ENCODE measurements at places on chromosomes 4 and X.

DNA sequence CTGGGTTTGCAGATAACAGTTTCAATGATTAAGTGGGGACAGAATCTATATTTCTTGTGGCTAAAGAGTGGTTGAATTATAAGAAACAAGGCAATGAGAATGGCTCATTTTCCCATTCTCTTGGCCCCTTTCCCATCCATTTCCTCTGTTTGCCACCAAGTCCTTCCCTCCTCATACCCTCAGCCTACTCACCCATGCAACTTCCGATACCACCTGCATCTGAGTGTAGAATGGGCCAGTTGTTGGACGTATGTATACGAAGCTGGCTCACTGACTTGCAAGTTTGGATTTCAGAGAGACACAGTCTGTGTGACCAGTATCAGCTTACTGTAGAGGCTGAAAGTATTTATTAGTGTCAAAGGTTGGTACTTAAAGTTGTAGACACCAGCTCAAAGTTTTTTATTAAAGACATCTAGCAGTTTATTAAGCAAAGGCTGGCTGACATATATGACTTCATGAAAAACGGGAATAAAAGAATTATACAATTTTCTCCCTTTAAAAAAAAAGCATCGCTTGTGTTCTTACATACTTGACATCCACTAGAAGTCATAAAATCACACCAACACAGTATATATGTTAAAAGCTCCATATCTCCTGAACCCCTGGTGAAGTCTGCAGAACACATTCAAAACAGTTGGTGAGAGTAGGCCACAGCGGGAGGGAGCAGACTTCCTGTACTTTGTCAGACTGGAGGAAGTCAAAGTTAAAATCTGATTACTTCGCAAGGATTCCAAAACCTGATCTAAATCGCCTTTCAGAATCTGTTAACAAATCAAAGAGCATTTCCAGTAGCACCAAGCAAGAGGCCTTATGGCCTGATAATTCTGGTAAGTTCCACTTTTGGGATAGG lies 22.4 kb upstream of the STIM2 start:
- no peak for DNase-seq

DNA sequence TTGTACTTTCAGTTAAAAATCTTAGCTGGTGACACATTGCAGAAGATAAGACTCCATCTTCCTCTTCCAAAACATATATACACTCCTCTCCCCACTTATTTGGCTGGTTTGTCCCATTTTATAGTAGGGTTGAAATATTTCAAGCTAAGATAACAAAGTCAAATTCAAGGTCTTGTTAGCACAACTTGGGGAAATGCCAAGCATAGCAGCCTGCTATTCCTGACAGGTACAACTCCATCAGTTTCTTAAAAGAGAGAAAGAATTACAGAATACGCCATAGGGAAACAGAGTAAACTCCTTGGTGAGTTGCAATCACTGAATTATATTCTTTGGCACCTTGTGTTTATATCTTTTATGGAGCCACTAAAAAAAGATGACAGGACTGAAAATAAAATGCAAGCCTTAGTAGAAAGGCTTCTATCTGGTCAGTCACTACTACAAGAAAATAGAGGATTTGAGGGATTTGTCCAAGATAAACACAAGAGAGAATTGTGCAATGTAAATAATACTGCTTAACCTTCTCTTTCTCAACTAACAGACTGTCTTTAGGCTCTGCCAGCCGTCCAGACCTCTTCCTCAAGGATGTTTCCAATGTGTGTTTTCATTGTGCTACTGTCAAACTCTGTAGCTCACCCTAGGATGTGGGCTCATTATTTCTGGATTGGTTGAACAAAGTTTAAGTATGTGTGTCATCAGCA lies 170.3 kb downstream of the VEGFC start:
- DNase-seq, result no peak

GRCh38 chrX:63917296-63917695 lies 132.3 kb upstream of the ARHGEF9 start:
- no peak for DNase-seq

DNA sequence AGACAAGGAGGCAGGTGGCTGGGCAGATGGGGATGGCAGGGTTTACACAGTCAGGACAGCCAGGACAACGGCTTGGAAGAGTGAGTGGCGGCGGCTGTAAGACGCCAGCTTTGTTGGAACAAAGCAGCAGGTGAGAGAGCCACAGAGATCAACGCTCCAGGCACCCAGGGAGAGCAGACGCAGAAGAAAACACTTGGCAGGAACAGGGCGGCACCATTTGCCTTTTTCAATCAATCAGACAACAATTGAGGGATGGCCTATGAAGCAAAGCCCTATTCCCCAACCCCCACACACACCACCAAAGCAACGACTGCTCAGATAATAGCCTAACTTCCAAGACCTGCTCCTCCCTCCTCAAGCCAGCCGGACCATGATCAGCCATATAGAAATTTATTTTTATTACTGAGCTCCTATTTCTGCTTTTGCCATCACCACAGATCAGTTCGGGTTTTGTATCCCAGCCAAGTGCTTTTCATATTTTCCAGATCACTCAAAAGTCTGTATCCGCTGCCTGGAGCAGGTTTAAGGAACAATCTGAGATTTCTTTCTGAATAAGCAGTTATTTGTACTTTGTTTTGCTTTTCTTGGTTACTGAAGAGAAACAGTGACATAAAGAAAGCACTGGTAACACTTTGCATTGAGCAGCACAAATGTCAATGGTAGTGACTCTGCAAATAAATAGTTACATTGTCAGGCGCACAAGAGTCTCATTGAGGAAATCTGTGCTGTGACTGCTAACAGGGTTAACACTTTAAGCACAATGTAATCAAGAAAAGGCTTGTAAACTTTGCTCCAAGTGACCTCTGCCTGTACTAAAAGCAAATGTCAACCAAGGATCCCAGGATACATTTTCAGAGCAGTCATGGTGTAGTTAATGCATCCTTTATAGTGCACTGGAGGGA lies 81.8 kb upstream of the RBPJ start:
- no peak for DNase-seq

GRCh38 chr4:94370533-94371254 lies 28.1 kb upstream of the HPGDS start:
- DNase-seq, result no peak

DNA sequence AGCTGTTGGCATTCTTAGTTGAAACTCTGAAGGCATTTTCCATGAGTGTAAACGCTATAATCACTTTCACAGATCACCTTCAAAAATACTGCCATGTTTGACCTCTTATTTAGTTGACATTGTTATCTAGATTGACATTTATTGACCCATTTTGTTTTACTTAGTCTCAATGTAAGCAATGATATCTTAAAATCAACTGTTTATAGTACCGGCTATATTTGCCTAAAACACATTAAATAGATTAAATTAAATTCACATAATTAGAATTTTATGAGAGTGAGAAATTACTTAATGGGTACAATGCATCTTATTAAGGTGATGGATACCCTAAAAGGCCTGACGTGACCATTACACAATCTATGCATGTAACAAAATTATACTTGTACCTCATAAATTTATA lies 517.7 kb upstream of the FTHL17 start:
- DNase-seq, result no peak

DNA sequence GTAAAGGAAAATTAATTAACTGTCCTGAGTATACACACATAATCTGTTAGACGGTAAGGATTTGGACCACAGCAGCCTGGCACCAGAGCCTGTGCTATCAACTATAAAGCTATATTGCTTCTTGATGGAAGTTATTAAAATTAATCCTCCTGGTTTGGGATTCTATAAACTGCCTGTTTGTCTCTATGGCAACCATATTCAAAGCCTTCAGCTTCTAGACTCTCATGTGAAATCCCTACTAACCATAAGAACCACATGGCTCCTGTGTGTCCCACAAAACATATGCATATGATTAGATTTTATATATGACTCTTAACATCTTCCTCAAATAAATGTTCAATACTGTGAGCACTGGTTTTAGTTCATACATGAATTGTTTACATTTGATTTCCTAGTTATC lies 380.8 kb downstream of the ANKRD50 start:
- DNase-seq, result no peak

GRCh38 chr4:30801876-30802275 lies 81.7 kb downstream of the PCDH7 start:
- no peak for DNase-seq

DNA sequence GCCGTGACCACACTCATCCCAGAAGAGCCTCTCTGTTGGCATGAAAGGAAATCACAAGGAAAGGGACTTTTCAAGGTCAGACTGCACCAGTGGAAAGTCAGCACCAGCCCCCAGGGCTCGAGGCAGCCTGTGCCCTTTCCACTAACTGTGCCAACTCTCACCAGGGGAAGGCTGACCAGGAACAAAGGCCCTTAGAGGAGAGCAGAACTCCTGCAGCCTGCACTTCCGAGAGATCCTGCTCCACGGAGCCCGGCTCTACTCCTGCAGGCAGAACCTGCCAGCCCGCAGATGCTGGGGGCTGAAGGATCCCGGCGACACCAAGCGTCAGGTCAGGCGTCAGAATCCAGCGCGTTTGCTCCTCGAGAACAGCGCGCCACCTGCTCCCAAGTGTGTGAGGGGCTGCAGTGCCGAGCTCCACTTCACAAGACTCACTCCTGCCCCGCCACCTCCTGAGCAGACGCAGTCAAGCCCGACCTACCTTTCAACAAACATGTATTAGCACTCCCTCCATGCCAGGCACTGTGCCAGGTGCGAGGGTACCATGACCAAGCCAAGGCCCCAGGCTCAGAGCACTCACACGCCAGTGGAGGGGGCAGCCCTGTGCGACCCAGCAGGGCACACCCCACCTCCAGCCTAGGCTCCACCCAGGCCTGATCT lies 13.6 kb upstream of the HELT start:
- no peak for DNase-seq

DNA sequence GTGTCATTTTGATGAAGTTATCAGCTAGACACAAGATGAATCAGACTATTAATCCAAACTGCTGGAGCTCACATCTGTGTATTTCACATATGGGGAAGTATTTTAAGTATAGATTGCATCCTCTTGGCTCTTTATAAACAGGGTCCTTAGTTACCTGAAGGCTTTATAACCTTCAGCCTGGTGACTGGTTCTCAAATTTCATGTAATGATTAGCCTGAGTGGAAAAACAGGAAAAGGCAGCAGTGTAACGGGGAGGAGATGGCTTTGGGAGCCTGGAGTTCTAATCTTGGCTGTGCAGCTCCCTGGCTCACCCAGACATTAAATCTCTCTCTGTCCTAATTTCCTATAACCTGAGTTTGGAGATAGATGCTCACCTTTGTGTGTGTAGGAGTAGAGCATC lies 103.8 kb upstream of the HPF1 start:
- DNase-seq, result no peak

- DNase-seq, result no peak
These were observed 16.5 kb downstream of the ENPP6 start for GRCh38 chr4:184201179-184201578.

DNA sequence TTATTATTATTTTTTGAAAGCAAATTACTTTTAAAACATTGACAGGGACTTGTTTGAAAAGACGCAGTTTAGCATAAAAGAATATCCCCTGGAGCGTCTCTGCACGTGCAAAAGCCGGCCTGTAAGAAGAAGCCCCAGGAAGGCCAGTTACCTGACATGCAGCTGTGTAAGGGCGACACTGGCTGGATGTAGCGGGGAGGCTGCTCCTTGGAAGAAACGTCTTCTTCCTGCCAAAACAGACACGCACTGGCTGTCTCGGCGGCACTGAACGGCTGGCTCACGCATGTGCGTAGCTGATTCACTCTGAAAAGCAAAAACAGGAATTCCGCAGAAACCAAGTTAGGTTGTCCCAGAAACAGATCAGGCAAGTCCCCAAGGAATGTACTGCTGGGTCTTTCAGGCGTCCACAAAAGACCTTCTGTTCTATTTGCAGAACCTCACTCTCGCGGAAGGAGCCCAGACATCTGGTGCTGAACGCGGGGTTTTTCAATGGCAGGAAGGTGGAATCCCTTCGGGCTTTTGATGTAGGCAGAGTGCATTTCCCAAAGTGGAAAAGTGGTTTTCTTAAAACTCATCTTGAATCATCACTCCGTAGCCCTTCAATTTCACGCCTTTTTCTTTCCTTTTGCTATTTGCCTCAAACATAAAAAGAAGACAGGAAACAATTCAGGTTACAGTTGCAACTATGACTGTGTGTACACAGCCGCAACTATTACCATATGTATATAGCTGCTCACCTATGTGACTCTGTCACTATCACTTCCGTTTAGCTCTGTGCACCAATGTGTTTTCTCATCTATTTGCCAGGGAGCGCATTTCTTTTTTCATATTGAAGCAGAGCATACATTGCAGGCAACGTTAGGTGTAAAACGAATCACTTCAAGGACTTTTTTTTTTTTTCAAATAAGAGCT lies 38.1 kb upstream of the ARSH start:
- DNase-seq, result no peak

DNA sequence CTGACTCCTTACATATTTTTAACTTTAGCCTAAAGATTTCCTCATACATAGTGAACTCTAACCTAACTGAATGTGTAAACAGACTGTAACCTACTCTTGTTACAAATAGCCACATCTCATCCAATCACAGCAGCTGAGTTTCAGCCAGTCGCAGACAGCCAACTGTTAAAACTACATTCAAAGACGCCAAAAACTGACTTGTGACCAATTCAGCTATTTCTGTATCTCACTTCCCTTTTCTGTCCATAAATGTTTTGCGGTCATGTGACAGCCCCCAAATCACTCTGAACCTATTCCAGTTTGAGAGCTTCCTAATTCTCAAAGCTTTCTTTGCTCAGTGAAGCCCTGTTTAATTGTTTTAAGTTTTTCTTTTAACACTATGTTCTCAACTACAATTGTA lies 2731.9 kb downstream of the ARAP2 start:
- no peak for DNase-seq

GRCh38 chr4:118353534-118354030 lies 779 bp upstream of the PRSS12 start:
- no peak for DNase-seq

GRCh38 chrX:130125091-130125874 lies 15.0 kb upstream of the ELF4 start:
- DNase-seq, result no peak

- DNase-seq, result peak; percentile 66
These were observed 4.5 kb upstream of the GRSF1 start for GRCh38 chr4:70844180-70844579.

DNA sequence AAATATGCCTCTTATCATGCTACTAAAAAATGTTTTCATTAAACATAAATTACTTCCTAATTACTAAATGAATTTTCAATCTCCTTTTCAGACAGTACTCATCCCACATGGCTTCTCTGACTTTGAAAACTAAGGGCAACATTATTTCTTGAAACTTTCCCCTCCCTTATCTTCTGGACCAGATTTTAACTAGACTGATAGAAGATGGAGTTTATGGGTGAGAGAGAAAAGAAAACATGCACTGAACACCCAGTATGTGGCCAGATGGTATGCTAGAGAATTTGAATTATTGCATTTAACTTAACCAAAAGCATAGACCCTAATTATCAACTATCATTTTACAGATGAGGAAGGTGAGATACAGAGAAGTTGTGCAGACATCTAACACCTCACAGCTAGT lies 16.8 kb downstream of the CNOT6L start:
- DNase-seq, result no peak

GRCh38 chrX:81278616-81279015 lies 76.7 kb downstream of the SH3BGRL start:
- DNase-seq, result no peak
